Trophoblast cell (in vitro differentiated cells and primary cell): ENCODE measurements at places on chromosomes 1 and 21.

GRCh38 chr1:46274225-46275029 is 26.9 kb downstream of the RAD54L start:
- peaks cover 4% of the 10 kb centered on the region for H3K4me1 ChIP-seq
- H3K4me3 ChIP-seq, result no peak overlapping the region
- no peak overlapping the region for H3K27ac ChIP-seq
- no peaks in the 10 kb centered on the region for H3K27me3 ChIP-seq
- peaks cover 59% of the 10 kb centered on the region for H3K36me3 ChIP-seq
- DNase-seq, result no peak

- peaks cover 4% of the 10 kb centered on the region for H3K36me3 ChIP-seq
- H3K27ac ChIP-seq, result no peak overlapping the region
- no peaks in the 10 kb centered on the region for H3K4me1 ChIP-seq
- no peak for DNase-seq
- H3K4me3 ChIP-seq, result no peak overlapping the region
These were observed 76.2 kb upstream of the TEKT2 start for GRCh38 chr1:36007741-36008140.

DNA sequence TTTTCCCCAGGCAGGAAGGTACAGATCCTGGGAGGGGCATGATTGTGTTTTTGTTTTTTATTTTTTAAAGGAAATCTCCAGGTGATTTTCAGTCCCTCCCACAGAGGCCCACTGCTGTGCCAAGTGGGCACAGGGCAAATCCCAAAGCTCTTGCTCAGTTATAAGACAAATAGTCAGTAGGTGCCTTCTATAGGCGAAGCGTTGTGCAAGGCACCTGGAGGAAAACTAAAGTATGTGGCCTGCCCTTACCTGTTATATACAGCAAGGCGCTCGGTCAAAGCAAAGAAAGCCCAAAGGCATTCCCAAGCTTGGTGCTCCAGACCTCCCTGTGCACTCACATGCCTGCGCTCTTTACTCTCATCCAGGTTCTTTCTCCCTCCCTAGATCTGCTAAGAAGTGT is 81.0 kb downstream of the KCNJ15 start:
- H3K27me3 ChIP-seq, result no peaks in the 10 kb centered on the region
- no peak overlapping the region for H3K4me3 ChIP-seq
- peak; percentile 39 for DNase-seq
- H3K4me1 ChIP-seq, result no peaks in the 10 kb centered on the region
- H3K27ac ChIP-seq, result no peak overlapping the region

GRCh38 chr21:42250422-42251403 is 31.8 kb downstream of the ABCG1 start:
- H3K27ac ChIP-seq, result no peak overlapping the region
- no peak for DNase-seq
- H3K36me3 ChIP-seq, result no peaks in the 10 kb centered on the region
- H3K4me1 ChIP-seq, result no peaks in the 10 kb centered on the region
- no peak overlapping the region for H3K4me3 ChIP-seq

- no peak for DNase-seq
- no peaks in the 10 kb centered on the region for H3K4me1 ChIP-seq
- H3K27ac ChIP-seq, result no peak overlapping the region
- no peaks in the 10 kb centered on the region for H3K27me3 ChIP-seq
- no peak overlapping the region for H3K4me3 ChIP-seq
These were observed 16.1 kb downstream of the DONSON start for GRCh38 chr21:33572350-33572749.

DNA sequence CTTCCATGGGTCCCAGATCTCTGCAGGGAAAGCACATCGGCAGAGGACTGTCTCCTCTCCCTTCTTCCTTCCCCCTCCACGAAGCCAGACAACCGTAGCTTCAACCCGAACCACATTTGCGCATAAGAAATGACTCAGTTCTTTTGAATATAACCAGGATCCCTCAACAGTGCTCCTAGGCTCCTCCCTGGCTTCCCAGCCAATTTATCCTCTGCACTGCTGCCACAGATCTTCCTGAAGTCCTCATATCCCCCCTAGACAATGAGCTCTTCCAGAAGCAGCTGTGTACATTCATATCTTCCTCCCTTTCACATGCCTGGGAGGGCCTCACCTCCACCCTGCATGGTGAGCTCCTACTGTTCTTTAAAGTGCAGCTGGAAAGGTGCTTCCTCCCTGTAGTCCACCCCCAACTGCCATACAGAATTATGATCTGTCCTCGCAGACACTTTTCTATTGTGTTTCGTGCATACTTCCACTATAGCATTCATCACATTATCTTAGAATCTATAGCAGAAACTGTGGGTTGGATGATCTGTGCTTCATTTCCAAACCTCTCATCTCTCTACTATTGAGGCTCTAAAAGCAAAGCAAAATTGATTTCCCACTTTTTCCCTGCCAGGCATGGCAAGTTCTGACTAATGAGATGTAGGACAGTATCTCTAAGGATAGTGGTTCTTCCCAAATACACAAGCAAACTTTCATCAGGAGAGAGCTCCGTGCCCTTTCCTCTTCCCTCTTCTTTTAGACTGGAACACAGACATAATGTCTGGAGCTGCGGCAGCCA is 179.3 kb upstream of the HMGB4 start:
- no peaks in the 10 kb centered on the region for H3K4me1 ChIP-seq
- no peak overlapping the region for H3K27ac ChIP-seq
- no peaks in the 10 kb centered on the region for H3K27me3 ChIP-seq
- no peak overlapping the region for H3K4me3 ChIP-seq

- DNase-seq, result no peak
- H3K36me3 ChIP-seq, result peaks cover 8% of the 10 kb centered on the region
- H3K4me1 ChIP-seq, result no peaks in the 10 kb centered on the region
- no peaks in the 10 kb centered on the region for H3K27me3 ChIP-seq
These were observed 39.2 kb downstream of the CNN3 start for GRCh38 chr1:94887603-94888171.

- H3K27me3 ChIP-seq, result no peaks in the 10 kb centered on the region
- H3K36me3 ChIP-seq, result peaks cover 12% of the 10 kb centered on the region
- no peak overlapping the region for H3K27ac ChIP-seq
- H3K4me1 ChIP-seq, result no peaks in the 10 kb centered on the region
- DNase-seq, result no peak
These were observed 21.0 kb downstream of the YIPF1 start for GRCh38 chr1:53868565-53868964.

GRCh38 chr1:172673761-172674160 is 14.9 kb downstream of the FASLG start:
- H3K4me3 ChIP-seq, result no peak overlapping the region
- H3K27ac ChIP-seq, result peak overlapping the region; percentile 18
- no peak for DNase-seq
- peaks cover 21% of the 10 kb centered on the region for H3K4me1 ChIP-seq
- H3K36me3 ChIP-seq, result no peaks in the 10 kb centered on the region
- no peaks in the 10 kb centered on the region for H3K27me3 ChIP-seq

DNA sequence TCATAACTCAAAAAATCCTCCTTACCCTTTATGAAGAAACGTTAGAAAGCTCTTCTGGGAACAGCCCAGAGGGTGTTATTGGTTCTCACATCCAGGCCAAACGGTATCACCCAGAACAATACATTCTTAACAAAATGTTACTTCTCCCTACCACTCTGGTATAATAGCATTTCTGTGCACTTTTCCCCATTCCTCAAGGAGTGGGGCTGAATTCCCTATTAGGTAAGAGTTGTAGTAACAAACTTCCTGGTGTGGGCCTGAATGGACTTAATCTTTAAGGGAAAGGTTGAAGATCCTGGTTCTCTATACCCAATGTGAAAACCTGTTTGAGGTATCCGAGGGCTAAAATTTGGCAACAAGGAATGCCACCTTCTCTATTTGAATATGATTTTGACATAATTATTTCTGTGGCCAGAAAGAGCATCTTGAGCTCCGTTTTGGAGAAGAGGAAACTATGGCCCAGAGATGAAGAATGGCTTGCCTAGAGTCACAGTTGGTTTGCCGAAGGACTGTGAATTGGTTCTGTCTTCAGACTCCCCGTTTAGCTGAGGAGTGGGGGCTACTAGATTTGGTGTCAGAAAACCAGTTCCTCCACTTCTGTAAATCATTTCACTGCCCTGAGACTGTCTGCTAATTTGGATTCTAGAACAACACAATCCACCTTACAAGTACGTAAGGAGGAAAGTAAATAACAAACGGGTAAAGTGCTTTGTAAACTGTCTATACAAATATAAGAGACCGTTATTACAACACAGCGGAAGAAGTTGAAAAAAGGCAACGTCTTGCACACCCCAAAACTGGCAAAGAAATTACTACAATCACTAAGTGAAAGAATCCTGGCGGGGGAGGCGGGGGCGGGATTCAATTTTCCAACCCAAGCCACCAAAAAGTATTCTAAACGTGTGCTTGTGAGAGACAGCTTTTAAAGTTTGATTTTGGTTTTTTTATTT is 2.3 kb downstream of the ANP32E start:
- no peak for DNase-seq
- H3K36me3 ChIP-seq, result peaks cover 8% of the 10 kb centered on the region
- H3K27ac ChIP-seq, result peak overlapping the region; percentile 3
- H3K27me3 ChIP-seq, result no peaks in the 10 kb centered on the region

DNA sequence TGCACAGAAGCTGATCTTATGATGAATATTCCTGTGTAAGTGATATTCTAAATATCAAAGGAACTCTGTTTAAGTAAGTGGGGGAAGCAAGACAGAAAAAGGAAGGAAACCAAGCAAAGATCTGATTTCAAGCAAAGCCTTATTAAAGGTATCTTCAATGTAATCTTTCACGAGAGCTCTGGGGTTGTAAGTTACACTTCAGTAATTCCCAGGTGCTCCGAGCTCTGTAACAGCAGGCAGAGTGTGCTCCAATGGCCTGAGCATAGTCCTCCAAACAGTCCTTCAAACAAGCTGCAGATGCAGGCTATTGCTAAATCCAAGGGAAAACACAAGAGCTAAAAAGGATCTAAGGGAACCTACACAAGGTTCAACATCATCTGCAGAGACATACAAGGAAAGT is 949.7 kb upstream of the TMPRSS15 start:
- H3K27me3 ChIP-seq, result no peaks in the 10 kb centered on the region
- H3K27ac ChIP-seq, result no peak overlapping the region
- H3K4me1 ChIP-seq, result no peaks in the 10 kb centered on the region
- no peak for DNase-seq
- no peaks in the 10 kb centered on the region for H3K36me3 ChIP-seq

GRCh38 chr21:35256468-35256988 is 207.4 kb upstream of the RUNX1 start:
- H3K4me1 ChIP-seq, result no peaks in the 10 kb centered on the region
- DNase-seq, result peak; percentile 85
- no peak overlapping the region for H3K4me3 ChIP-seq
- H3K27me3 ChIP-seq, result no peaks in the 10 kb centered on the region
- H3K36me3 ChIP-seq, result no peaks in the 10 kb centered on the region

- H3K27ac ChIP-seq, result no peak overlapping the region
- DNase-seq, result no peak
- H3K4me1 ChIP-seq, result no peaks in the 10 kb centered on the region
- H3K36me3 ChIP-seq, result no peaks in the 10 kb centered on the region
These were observed 311.7 kb upstream of the LRRC7 start for GRCh38 chr1:69256036-69256435.

- DNase-seq, result no peak
- no peak overlapping the region for H3K4me3 ChIP-seq
- H3K27ac ChIP-seq, result no peak overlapping the region
- H3K4me1 ChIP-seq, result no peaks in the 10 kb centered on the region
- H3K27me3 ChIP-seq, result no peaks in the 10 kb centered on the region
These were observed 14.5 kb downstream of the GLUL start for GRCh38 chr1:182376936-182377574.

DNA sequence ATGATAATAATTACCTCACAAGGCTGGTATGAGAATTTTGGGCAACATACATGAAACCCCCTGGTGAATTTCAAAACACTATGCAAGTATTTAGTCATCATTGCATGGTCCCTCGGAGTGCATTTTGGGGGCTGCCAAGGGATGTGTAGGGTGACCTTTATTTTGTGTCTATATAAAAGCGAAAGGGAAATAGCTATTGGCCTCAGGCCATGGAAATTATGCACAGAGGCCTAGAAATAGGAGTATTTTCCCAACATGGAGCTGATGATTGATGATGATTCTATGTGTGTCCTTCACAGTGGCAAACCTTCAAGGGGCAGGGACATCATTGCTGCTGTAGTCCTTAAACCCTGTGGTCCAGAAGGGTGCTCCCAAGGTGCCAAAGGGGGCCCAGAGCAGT is 265.5 kb downstream of the ST6GALNAC3 start:
- no peak overlapping the region for H3K4me3 ChIP-seq
- H3K36me3 ChIP-seq, result no peaks in the 10 kb centered on the region
- no peak overlapping the region for H3K27ac ChIP-seq

DNA sequence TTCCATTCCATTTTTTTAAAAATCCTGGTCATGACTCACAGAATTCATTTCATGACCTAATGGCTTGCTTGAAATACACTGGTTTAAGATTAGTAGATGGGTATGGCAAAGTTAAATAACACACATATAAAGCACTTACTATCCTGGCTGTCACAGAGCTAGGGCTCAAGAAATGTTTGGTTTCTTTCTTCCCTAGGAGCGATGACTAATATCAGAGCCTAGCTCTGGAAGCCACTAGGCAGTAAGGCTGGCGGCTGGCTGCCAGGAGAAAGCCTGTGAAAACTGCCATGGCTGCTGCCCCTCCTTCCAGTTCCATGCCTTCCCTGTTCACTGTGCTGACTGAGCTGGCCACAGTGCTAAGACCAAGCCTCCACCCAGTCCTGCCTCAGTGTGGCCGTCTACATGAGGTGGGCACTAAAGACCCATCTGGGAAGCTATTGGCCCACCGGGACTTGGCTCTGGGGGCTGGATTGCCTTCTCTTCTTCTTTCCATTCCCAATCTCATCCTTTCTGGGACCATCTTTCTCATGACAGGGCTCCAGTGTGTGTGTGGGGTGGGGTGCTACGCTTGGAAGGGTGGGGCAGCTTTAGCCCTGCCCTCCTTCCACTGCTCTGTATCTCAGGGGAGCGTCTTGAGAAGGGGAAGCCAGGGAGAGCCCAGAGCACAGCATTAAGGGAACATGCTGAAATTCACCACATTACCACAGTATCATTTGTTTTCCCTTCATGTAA is 10.8 kb upstream of the ASCL5 start:
- H3K4me3 ChIP-seq, result no peak overlapping the region
- peaks cover 69% of the 10 kb centered on the region for H3K36me3 ChIP-seq
- no peaks in the 10 kb centered on the region for H3K27me3 ChIP-seq
- no peak for DNase-seq

DNA sequence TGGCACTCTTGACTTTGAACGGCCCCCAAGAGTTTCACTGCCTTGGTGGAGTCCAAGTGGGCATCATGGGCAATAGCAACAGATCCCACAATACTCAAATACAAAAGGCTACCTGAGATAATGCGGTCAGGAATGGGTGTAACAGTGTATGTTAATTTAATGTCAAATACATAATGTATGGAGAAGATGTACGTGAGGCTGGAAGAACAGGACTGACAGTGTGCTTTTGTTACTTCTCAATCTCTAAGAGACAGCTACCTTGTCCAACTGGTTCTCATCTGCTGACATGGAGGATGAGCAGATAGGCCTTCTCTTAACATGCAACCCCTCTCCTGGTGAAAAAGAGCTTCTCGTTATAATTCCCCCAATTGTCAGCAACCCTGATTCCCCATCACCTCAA is 167.2 kb downstream of the APP start:
- H3K27ac ChIP-seq, result no peak overlapping the region
- DNase-seq, result no peak
- peaks cover 10% of the 10 kb centered on the region for H3K36me3 ChIP-seq
- peaks cover 2% of the 10 kb centered on the region for H3K4me1 ChIP-seq
- no peak overlapping the region for H3K4me3 ChIP-seq

GRCh38 chr1:196779093-196779492 is 4.5 kb downstream of the CFHR3 start:
- H3K36me3 ChIP-seq, result no peaks in the 10 kb centered on the region
- no peaks in the 10 kb centered on the region for H3K27me3 ChIP-seq
- no peak for DNase-seq
- H3K4me3 ChIP-seq, result no peak overlapping the region
- no peak overlapping the region for H3K27ac ChIP-seq
